Sciatic nerve (tissue), 2 donors: ENCODE measurements at places on chromosomes 7 and 10. TPM values are rescaled to one million over a fixed set of nuclear protein-coding genes. Genes with fewer than 3 reads are reported as not detected.

GRCh38 chr10:131532291-131532690 lies 220.8 kb upstream of the TCERG1L start:
- DNase-seq = no peak

GRCh38 chr10:108561649-108562048 lies 1361.7 kb downstream of the XPNPEP1 start:
- no peak for DNase-seq

- no peak for DNase-seq
Observed at GRCh38 chr7:130912082-130912861, 178.3 kb upstream of the KLF14 start.

The CYP3A4 gene
- total RNA-seq = not detected

GRCh38 chr7:17554341-17555015 lies 256.0 kb downstream of the AHR start:
- DNase-seq = no peak

The VWDE gene
- total RNA-seq = 2.8 TPM

- DNase-seq = no peak
Observed at GRCh38 chr10:101029520-101030295, 1.2 kb downstream of the PDZD7 start.

DNA sequence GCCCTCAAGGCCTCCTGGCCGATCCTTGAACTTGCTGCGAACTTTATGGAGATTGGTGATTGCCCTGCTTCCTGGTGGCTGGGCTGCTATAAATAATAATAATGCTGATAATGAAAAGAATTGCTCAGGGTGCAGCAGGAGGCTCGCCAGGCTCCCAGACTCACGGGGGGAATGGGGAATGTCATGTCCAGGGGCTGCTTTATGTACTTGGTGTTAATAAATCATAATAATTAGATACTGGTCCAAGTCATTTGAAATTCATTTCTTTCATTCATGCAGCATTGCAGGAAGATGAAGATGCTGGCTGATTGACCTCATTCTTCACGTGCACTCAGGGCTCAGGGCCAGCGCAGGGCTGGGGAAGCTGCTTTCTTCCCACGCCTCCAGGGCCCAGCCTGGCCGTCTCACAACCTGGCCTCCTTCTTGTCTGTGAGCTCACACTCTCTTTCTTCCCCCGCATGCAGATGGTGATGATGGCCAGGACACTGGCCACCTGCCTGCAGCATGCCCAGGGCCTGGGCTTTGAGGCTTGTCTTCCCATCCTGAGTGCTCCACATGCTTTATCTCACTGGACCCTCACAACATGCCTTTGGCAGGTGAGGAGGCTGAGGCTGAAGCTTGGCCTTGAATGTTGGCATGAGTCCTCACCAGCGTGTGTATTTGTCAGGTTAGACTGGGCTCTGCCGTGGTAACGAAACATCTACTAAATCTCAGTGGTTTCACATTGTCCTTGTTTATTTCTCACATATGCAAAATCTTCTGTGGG lies 138.4 kb upstream of the TNS3 start:
- no peak for DNase-seq

The MEIG1 gene
- total RNA-seq = not detected

DNA sequence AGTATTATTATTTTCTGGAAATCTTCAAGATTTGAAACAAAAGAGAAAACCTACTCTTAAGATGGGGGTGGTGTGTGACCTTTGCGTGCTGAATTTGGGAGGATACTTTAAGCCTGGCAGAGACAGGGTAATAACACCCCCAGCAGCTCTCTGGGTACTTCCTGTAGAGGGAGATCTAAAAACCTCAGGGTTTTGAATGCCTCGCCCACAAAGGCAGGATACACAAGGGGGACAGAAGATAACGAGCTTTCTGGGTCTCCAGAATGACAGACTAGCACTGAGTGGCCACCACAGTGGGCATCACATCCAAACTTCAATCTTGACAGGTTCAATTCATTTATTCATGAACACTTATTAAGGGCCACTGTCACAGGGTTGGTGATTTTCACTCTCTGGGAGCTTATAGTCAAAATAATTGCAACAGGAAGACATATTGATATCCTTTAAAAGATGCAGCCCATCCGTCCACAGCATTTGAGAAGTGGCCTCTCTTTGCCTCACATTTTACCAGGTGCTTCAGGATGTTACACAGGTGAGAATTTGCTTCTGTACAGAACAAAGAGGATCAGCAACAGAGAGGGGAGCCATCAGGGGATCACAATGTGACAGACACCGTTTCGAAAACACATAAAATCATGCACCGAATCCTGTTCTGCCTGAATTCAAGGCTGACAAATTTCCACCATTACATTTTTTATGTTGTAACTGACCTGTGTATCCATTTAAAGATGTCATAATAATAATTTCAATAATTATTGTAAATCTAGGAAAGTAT lies 14.3 kb downstream of the CPA1 start:
- DNase-seq = no peak

The IKZF5 gene
- 24.9 TPM for total RNA-seq

The LOXL4 gene
- 8.2 TPM for total RNA-seq

DNA sequence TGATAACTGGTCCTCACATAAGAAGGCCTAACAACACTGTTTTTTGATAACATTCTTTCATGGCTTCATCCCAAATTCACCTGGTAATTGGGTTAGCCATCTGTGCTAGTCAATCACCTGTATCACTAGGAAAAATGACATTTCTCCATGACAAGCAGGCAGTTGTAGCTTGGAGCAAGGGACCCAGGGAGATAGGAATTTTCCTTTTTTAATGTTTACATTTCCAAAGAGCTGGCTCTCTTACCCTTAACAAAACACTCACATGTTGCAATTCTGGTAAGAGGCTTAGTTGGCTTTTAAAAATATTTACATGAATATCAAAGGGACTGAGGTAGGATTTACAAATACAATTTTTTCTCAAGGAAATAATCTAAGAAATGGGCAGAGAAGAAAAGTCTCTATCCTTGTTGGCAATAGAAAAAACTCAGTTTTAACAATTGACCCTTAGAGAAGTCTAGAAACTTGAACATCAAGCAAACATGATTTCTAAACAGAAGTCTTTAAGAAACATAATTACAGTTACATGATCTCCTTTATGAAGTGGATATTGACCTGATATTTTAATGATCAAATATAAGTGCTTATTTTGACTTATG lies 16.1 kb upstream of the AKR1C1 start:
- DNase-seq = no peak

The EBLN1 gene
- total RNA-seq = not detected

DNA sequence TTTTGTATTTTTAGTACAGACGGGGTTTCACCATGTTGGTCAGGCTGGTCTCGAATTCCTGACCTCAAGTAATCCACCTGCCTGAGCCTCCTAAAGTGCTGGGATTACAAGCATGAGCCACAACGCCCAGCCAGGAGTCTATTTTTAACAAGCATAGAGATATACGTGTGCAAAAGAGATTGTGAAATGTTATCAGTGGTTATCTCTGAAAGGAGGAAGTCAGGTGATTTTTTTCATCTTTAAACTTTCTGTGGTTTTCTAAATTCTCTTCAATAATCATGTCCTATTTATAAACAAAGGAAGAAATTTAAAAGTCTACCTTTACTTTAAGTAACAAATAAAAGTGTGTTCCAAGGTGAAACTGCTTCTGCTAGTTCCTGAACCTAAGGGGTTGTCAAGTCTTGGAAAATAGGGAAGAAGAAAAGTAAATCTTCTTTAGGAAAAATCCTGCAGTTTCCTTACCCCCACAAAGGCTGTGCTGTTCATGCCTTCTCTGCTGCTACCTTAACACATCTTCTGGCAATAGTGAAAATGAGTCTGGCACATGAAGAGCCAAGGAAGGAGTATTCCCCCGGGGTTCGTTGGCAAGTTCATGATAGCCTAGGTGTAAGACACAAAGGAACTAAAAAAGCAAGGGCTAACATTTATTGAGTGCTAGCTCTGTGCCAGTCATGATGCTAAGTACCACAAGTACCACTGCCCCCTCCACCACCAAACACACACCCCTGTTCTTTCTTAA lies 51.1 kb downstream of the CYP26A1 start:
- no peak for DNase-seq

The LRGUK gene
- 0.76 TPM for total RNA-seq

DNA sequence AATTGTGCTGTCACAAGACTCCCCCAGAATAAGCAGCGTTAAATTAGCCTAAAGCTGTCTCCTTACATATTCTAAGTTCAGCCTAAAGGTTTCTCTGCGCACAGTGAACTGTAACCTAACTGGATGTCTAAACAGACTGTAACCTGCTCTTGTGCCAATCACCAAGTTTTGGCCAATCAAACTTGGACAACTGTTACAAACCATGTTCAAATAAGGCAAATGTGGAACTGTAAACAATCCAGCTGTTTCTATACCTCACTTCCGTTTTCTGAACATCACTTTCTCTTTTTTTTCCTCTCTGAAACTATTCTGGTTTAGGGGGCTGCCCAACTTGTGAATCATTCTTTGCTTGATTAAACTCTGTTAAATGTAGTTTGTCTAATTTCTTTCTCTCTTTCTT lies 252.2 kb upstream of the HABP2 start:
- DNase-seq = no peak

The CYP2W1 gene
- total RNA-seq = 1.6 TPM

The RBM17 gene
- total RNA-seq = 95.0 TPM

GRCh38 chr7:27641581-27642230 lies 21.0 kb downstream of the HIBADH start:
- DNase-seq = no peak

DNA sequence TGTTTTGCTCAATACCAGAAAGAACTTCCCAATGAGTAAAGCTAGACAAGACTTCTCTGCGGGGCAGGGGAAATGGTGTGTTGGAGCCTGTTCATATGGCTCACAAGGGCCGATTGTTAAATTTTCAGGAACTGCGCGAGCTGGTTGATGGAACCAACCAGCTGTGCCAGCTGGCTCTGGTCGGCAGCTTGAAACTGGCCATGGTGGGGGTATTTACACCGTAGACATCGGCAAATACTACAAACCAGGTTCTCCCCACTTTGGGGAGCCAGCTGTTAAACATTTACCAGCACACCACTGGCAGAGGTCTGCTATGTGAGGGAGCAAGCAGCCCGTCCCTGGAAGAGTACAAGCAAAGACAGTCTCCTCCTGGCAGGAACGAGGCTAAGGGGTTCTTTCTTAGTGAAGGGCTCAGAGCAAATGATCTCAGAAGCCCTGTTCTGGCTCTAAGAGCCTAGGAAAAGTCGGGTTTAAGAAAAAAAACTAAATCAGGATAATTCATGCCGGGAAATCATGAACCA lies 8.8 kb upstream of the ZMIZ1 start:
- DNase-seq = peak; percentile 55

The AKR1C3 gene
- total RNA-seq = 48.1 TPM

- no peak for DNase-seq
Observed at GRCh38 chr10:46069771-46070463, 23.8 kb upstream of the MSMB start.

The PNLIPRP2 gene
- 1.6 TPM for total RNA-seq

The CTNNA3 gene
- total RNA-seq = 89.6 TPM

The MAT1A gene
- not detected for total RNA-seq

GRCh38 chr7:24700521-24701260 lies 56.6 kb downstream of the GSDME start:
- no peak for DNase-seq

DNA sequence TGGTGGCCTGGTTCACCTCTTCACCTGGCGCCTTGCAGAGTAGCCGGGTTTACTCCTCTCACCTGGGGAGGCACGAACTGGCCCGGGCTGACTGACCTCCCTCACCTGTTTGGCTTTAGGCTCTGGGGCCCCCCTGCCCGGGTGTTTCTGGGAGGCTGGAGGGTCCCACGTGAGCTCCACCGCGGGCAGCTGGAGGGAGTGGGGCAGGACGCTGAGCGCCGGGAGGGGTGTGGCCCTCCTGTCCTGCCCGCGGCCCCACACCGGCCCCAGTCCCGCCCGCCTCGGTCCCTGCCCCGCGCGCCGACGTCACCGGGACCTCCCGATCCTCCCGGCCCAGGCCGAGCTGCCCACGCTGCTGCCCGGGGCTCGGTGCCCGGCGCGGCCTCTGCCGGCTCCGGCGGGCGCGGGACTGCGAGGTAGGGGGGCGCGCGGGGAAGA lies at the start of gene AMZ1:
Gene AMZ1, plus strand, starts transcription at position 322 of the 438 bp plus-strand sequence. CDS start 12,250 bp downstream, outside the sequence.
- no peak for DNase-seq

- peak; percentile 42 for DNase-seq
Observed at GRCh38 chr10:124224331-124225028, 131.1 kb upstream of the CHST15 start.

DNA sequence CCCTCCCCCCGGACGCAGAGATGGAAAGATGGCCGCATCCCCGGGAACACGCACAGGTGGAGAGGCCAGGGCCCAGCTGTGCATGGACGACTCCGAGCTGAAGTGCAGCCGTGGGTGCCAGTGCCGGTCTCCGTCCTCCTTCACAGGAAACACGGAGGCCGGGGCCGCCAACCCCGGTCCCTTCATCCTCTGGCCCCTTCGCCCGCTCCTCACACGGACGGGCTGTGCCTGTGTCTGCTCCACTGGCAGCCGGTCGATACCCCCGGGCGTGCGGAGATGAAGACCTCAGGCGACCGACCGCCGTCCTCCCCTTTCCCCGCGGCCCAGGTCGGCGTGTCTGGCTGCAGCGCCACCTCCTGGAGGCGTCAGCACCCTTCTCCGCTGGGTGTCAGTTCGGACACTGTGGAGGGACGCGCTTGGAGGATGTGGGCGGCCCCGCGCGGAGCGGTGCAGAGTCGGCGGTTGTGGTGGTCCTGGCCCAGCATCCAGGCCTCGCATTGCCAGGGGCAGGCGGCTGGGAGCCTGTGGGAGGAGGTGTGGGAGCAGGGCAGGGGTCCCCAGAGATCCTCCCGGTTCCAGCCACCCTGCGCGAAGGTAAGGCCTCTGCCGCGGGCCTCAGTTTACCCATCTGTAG lies 9.9 kb downstream of the ZNF511 start:
- peak; percentile 77 for DNase-seq

GRCh38 chr10:124254490-124254889 lies 161.1 kb upstream of the CHST15 start:
- no peak for DNase-seq

The CCDC172 gene
- not detected for total RNA-seq

DNA sequence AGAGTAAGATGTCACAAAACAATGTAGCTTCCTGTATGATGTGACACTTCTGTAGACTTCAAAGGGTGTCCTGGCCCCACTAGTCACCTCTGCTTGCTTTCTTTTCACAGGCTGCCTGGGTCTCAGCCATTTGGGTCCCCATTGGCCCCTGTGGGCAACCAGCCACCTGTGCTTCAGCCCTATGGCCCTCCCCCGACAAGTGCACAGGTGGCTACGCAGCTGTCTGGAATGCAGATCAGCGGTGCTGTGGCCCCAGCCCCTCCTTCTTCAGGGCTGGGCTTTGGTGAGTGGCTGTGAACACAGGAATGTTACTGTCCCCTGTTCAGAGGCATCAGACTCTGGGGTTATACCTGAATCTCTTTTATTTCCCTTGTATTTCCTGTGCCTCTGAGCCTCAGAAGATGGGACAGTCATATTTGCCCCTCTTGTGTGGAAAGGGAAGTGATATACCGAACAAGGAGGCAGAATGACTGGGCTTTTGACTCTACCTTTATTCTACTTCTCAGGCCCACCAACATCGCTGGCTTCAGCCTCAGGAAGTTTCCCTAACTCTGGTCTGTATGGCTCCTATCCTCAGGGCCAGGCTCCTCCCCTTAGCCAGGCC lies 15.4 kb downstream of the SEC24C start:
- DNase-seq = no peak

- DNase-seq = no peak
Observed at GRCh38 chr10:62860946-62861345, 44.8 kb upstream of the EGR2 start.

GRCh38 chr7:30135301-30136116 lies 723 bp downstream of the MTURN start:
- DNase-seq = peak; percentile 83
